ENCODE measurements at places on chromosomes 1 and 21. TPM values are rescaled to one million over a fixed set of nuclear protein-coding genes. Genes with fewer than 3 reads are reported as not detected.
A peak's percentile ranks its signal among the peaks of the same experiment; 100 is the strongest.

RAVER2 gene
- total RNA-seq: 7.2 TPM

TSSK3 gene
- 2.3 TPM for total RNA-seq

SPRR1B gene
- not detected for total RNA-seq

NBPF10 gene
- total RNA-seq: 3.7 TPM

GPATCH4 gene
- 12.2 TPM for total RNA-seq

CLCA1 gene
- total RNA-seq: not detected

GRCh38 chr1:207993477-207994445 lies 82.8 kb upstream of the CD34 start:
- DNase-seq: peak; percentile 23

DNA sequence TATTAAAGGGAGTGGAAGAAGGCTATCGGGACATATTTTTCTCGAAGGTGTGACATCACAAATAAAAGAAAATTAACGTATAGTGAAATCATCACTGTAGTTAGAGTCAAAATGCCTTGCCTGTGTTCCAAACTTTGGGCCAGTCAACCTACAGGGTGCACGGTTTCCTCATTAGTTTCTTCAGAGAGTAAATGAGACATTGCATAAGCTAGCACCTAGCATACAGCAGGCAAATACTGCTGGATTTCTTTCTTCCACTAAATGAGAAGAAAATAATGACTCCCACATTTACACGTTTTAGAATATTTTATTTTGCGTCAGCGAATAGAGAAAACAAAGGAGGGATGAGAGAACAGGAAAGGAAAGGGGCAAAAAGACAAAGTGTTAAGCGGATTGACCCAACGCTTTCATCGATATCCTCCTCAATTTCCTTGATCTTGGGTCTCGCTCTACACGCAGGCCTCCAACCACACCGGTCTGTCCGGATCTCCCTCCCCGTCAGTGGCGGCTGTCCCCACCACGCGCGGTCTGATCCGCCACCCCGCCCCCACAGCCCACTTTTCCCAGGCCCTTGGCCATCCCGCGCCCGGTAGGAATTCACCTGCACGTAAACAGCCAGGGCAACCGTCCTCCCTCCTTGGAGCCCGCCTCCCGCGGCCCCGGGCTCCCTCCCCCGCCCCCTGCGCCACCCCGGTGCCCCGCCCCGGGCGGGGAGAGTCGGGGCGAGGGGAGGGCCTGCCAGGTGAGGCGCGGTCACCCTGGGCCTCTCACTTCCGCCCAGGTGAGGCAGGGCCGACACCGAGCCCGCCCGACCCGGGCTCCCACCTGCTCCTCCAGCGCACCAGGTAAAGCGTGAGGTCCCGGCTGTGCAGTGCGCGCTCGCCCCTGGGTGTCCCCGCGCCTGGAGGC lies at the start of gene PATJ:
Gene PATJ (plus strand): TSS at position 770 of the 909 bp plus-strand sequence. CDS start 20,413 bp downstream, outside the sequence.
- peak; percentile 27 for DNase-seq

DNA sequence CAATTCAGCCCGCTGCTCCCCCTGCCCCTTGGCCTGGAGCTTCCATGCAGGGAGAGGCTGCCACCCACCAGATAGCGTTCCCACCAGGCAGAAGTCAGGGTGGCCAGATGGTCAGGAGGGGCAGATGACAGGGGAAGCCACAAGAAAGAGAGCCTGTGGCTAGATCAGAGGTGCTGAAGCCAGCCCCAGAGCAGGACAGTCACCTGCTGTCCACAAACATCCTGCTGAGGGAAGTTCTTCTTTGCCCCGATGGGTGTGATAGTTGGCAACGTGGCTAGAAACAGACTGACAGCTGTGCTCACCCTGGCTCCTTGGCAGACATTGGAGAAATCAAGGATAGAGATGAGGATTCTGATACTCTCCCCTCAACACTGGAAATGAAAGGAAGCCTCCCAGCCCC lies 27.2 kb upstream of the SRP9 start:
- DNase-seq: no peak

- peak; percentile 24 for DNase-seq
These were observed 54.7 kb upstream of the MPC2 start for GRCh38 chr1:167991546-167991945.

- DNase-seq: no peak
These were observed 269.7 kb downstream of the LMO4 start for GRCh38 chr1:87598429-87598828.

DNA sequence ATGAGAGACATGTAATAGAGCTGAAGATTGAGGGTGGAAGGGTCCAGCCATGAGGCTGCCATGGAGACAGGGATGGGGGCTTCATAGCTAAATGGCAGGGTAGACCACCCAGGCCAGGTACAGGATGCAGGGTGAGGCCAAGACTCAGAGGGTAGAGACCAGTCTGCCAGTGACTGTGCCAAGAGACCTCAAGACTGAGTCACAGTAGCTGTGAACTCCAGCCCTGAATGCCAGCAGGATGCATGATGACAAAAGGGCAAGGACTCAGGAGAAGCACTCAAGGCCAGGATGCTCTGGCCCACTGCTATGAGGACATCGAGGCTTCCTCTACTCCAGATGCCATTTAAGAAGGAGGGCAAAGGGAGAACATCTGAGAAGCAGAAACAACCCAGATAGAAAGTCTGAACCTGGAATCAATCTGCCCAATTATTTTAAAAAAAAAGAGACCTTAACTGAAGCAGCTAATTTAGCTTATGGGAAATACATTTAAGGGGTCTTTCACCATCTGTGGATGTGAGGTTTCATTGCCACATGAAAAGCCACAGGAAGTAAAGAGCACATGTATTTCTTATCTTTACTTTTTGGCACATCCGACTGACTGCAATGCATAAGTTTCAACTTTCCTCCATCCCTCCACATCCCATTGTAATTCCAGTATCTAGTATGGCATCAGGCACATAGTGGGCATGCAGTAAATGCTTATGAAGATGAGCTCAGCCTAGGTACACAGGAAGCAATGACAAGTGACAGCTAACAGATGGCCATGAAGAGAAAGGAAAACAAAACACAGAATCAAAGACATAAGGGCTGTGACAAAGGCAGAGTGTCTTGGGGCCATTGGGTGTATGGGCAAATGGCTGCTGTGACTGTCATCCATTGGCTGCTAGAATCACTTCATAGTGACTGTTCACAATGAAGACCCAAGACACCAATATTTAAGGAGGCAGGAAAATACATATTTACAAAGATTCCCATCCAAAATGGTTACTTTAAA lies 40.2 kb downstream of the SUSD4 start:
- no peak for DNase-seq

DNA sequence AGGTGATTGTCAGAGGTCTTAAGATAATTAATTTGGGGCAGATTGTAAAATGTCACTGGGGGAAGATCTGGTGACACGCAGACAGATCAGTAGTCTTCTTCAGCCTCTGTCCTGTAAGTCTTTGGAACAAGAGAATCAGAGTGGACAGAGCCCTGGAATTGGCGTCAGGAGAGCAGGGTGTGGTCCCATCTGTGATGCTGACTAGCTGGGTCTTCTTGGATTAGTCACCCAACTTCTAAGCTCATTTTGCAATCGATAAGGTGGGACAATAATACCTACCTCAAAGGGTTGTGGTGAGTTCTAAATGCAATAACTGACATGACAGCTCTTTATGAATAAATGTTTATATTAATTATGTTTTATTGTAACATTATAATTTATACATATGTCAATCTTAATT lies 4.8 kb downstream of the FASLG start:
- peak; percentile 35 for DNase-seq

- DNase-seq: no peak
These were observed 2.1 kb downstream of the BGLAP start for GRCh38 chr1:156244126-156244525.

GRCh38 chr1:193697115-193697762 lies 510.8 kb upstream of the B3GALT2 start:
- no peak for DNase-seq

DNA sequence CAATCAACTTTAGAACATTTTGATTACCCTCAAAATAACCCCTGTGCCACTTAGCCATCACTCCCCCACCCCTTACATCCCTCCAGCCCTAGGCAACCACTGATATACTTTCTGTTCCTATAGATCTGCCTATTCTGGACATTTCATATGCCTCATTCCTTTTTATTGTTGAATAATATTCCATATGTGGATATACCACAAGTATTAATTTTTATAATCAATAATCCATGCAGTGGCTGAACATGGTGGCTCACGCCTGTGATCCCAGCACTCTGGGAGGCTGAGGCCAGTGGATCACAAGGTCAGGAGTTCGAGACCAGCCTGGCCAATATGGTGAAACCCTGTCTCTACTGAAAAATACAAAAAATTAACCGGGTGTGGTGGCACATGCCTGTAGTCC lies 20.1 kb upstream of the MED18 start:
- DNase-seq: no peak

- DNase-seq: no peak
These were observed 17.4 kb upstream of the PLEKHA6 start for GRCh38 chr1:204376919-204377799.

DNA sequence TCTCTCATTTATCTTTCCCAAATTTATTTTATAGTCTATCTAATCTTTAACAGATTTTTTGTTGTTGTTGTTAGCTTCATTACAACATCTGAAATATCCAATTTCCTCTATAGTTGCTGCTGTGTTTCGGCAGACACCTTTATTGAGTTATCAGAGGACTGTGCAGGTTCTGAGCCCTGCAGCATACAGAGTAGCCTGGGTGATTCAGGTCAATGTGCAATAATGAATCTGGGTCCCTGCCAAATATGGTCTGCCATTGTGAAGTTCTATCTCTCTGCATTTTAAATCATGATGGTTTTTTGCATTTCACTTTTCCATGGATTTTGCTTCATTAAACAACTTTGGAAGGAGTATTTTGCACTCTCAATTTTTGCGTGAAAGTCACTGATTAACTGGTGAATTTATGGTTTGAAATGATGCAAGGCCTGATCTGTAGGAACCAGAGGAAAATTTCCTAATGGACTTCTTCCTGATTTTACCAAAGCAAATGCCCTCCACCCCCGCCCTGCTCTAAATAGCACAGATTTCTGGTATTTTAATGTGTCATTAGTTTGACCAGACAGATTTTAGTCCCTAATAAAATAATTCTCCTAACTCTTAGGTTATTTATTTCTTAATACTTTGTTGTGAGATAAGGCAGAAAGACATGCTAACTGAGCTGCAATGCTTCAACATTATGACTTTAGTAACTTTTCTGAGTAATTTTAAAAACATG lies 402.3 kb downstream of the PTBP2 start:
- peak; percentile 12 for DNase-seq

DNA sequence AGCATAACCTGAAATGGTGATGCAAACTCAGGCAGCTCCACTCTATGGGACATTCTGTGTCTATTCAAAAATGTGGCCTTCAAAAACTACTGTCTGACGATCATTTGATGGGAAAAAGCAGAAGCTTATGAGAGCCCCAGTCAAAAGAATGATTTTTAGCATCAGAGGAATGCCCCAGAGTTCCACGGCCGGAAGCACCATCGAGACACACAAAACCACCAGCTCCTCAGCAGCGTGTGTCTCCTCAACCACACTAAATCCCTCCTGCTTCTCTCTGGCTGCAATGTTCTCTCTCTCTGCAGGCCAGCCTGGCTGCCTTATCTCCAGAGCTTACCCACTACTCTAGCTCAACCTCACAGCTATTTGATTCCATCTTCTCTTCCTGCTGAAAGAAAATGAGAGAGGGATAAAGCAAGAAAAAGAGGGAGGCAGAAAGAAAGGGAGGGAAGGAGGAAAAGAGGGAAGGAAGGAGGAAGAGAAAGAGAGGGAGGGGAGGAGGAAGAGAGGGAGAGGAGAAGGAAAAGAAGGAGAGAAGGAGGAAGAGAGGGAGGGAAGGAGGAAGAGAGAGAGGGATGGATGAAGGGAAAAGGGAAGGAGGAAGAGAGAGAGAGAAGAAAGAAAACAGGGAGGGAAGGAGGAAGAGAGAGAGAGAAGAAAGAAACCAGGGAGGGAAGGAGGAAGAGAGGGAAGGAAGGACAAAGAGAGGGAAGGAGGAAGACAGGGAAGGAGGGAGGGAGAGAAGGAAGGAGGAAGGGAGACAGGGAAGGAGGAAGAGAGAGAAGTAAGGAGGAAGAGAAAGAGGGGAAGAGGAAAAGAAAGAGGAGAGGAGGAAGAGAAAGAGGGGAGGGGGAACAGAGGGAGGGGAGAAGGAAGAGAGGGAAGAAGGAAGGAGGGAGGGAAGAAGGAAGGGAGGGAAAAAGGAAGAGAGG lies 33.5 kb upstream of the LAPTM5 start:
- no peak for DNase-seq

- no peak for DNase-seq
These were observed 125.9 kb upstream of the IRF2BP2 start for GRCh38 chr1:234735916-234736315.

GRCh38 chr1:23556635-23557470 lies 2.4 kb downstream of the ID3 start:
- peak; percentile 75 for DNase-seq

- peak; percentile 86 for DNase-seq
These were observed 424.5 kb downstream of the NEGR1 start for GRCh38 chr1:71857862-71858261.

DNA sequence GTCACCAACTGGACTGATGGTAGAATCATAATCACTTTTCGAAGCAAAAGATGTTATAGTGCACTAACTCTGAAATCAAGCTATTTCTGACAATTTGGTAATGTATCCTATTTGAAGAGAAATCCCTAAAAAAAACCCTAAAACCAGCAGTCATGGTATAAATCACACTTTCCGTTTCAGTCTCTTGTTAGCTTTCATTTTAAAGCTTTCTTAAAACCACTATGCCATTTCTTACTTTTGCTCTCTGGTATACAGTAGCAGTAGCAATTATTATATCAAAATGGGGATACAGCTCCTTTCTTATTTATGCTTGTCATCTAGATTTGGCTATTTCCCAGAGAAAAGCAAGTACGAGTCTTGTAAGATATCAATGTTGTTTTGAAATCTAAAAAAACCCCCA lies 323.3 kb downstream of the KCTD3 start:
- no peak for DNase-seq

- peak; percentile 4 for DNase-seq
These were observed 36.1 kb downstream of the L1TD1 start for GRCh38 chr1:62230718-62231117.

GRCh38 chr21:27412530-27412929 lies 445.6 kb upstream of the ADAMTS5 start:
- DNase-seq: no peak

- DNase-seq: peak; percentile 75
These were observed 91.7 kb downstream of the CDC14A start for GRCh38 chr1:100443811-100444571.
